ENCODE measurements at places on chromosomes 5 and 9. TPM values are rescaled to one million over a fixed set of nuclear protein-coding genes. Genes with fewer than 3 reads are reported as not detected.

The PKD2L2 gene
- total RNA-seq, result not detected

The BASP1 gene
- total RNA-seq, result 170 TPM

The PCA3 gene
- total RNA-seq, result not detected

The SPATA31C2 gene
- not detected for total RNA-seq

The SARDH gene
- total RNA-seq, result 18.4 TPM

The ABLIM3 gene
- 4.2 TPM for total RNA-seq

The MELK gene
- 3.0 TPM for total RNA-seq

The OR1L4 gene
- total RNA-seq, result not detected

The CDKN2B-AS1 gene
- 6.5 TPM for total RNA-seq

The OR1J2 gene
- total RNA-seq, result not detected

The LECT2 gene
- not detected for total RNA-seq

The CDX1 gene
- not detected for total RNA-seq

The MYORG gene
- total RNA-seq, result 0.89 TPM

The NSG2 gene
- total RNA-seq, result not detected

The TNC gene
- total RNA-seq, result 206 TPM

The PCDHA6 gene
- total RNA-seq, result 0.60 TPM

The SPATA31C1 gene
- total RNA-seq, result not detected

The STPG3 gene
- not detected for total RNA-seq

The SLC12A7 gene
- total RNA-seq, result 28.1 TPM

The ARID3C gene
- total RNA-seq, result not detected

The ANKRD18A gene
- total RNA-seq, result not detected

The GMCL2 gene
- total RNA-seq, result not detected

Measured in smooth muscle cell of the umbilical artery (primary cell).